ENCODE measurements at places on chromosomes 4 and X.

- DNase-seq = no peak
Measured at GRCh38 chr4:55993994-55994663, 45.4 kb downstream of the CEP135 start.

- no peak for DNase-seq
Measured at GRCh38 chr4:147078875-147079658, 133.4 kb upstream of the TTC29 start.

DNA sequence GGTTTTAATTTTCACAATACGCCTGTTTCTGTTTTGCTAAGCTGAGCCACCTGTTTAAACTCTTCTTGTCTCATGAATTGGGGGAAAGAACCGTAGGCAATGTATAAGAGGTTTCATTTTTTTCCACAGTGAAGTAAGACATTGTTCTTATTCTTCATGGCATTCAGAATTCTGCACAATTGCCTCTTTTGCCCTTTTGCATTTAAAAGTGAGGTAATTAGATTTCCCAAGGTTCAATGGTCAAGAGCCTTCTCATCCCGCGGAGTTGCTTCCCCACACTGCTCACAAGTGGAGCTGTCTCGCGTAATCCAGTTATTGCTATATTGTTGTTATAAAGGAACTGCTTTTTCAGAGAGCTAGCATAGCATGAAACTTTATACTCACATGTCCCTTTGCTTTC is 90.9 kb upstream of the SPRY1 start:
- DNase-seq = no peak

DNA sequence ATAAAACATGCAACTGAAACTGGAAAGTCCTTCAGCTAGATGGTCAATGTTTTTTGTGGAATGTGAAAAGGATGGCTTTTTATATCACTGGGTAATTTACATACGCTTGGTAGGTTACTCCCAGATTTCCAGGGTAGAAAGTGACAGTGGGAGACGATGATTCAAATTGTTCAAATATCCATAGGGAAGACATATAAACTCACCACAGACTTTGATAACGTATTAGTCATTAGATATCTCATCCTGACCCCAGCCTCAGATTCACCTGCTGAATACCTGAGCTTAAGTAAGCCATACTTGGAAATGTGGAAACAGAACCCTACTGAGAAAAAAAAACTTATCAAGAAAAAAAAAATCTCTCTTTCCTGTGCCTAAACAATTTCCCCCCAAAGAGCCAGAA is 169.4 kb downstream of the ZNF674 start:
- no peak for DNase-seq

DNA sequence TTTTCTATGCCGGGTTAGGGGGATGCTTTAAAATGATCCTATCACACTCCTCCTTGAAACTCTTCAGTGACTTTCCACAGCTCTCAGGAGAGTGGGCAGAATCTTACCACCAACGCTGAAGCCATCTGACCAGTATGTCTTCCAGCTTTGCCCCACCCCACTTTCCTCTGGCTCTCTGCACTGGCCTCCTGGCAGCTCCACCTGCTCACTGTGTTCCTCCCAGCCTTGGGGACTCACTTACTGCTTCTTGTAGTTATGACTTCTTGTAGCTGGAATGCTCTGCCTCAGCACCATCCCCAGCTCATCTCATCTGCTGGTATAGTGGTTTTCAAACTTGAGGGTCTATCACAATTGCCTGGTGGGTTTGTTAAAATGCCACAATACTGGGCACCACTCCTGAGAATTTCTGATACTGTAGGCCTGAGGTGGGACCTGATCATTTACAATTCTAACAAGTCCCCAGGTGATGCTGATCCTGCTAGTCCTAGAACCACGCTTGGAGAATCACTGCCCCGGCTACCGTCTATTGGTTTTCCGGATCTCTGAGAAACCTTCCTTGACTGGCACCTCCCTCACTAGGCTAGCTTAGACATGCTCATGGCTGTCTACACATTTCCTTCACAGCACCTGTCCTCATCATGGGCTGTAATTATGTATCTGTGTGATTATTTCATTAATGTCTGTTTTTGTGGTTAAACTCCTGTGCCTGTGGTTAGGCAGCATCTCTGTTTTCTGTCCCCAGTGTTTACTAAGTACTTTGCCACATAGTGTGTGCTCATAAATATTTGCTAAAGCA is 152.2 kb downstream of the MGST2 start:
- DNase-seq = no peak

DNA sequence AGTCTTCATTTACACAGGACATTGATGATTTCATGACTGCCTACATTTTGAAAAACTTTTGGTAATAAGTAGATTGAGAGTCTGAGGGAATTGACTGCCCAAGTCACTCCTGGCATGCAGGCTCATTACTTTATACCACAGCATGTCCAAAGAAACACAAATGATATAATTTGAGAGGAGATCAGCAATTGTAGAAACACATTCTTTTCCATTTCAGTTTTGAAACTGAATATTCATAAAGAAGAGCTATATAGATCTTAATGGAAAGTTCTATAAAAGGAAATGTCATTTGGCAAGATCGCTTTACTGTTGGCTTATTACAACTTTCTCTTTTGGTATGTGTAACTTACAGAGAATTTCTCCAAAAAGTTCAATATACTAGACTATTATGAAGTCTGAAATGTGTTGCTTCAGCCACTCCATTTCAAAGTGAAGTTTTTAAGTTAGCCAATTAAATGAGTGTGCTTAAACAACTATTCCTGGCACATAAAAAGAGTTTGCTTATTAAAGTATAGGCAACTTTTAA is 158.0 kb downstream of the ARAP2 start:
- DNase-seq = no peak

- no peak for DNase-seq
Measured at GRCh38 chrX:29148511-29148910, 561.3 kb downstream of the IL1RAPL1 start.

- DNase-seq = no peak
Measured at GRCh38 chrX:4263030-4263803, 549.8 kb upstream of the PRKX start.

- no peak for DNase-seq
Measured at GRCh38 chrX:95383778-95384177, 1300.9 kb upstream of the DIAPH2 start.

GRCh38 chrX:96989830-96990571 is 106.3 kb downstream of the RPA4 start:
- DNase-seq = no peak

DNA sequence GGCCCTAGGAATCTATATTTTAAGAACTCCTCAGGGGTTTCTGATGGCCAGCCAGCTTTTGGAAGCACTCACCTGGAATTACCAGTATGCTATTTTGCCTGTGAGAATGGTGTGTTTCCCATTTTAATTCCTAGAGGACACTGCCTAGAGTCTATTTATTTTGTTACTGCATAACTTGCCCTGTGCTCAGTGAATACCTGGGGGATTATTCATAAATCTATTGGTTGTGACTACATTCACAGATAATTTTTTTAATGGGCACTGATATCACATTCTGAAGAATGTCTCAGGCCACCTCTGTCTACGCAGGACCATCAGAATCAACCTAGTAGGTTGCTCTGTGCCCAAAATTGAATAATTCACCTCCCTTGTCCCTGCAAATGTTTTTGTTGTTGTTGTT is 6.7 kb downstream of the ARL13A start:
- DNase-seq = no peak

DNA sequence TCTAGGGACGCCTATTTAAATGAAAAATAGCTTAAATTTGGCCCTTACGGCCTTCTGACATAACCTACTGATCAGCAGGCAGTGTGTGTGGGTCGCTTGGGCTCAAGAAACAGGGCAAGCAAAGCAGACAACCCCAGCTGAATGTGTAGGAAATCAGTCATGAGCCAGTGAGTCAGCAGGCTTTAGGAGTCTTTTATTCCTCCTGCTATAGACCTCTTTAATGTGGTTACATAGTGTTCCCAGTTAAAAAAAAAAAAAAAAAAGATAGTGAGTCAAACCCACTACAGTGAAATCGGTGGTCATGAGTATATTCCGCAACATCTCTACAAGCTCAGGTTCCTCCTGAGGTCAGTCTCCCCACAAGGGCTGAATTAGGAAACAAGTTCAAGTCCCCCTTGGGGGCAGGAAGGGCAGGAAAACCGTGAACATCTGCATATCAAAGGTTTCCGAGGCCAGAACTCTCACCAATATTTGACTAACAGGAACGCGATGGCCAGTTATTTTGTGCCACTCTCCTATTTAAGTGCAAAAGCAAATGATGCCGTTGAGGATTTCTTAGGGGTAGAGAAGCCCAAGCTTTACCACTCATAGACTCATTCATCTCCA is 32.7 kb downstream of the ACSL1 start:
- DNase-seq = peak; percentile 78

DNA sequence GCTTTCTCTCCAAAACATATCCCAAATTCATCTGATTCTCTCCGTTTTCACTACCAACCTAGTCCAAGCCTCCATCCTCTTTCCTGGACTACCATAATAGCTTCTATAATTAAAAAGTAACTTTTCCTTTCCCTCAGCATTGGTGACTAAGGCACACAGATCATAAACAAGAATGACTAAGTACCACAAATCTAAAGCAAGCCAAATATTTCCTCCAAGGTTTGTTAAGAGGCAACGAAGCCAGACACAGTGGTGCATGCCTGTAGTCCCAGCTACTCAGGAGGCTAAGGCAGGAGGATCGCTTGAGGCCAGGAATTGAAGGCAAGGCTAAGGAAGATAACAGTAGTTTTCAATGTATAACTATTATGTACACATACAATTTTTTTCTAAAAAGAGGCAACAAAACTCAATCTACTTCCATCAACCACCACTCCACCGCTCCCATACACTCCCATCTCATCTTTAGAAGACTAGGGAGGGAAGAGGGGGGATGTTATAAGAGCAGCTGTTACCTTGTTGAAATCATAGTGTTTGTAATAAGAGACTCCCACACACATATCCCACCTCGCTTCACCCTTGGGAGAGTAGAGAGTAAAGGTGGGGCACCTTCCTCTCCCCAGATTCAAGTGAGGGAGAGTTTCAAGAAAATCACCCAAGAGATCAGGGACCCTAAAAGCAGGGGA is 4.2 kb upstream of the JCHAIN start:
- DNase-seq = no peak

DNA sequence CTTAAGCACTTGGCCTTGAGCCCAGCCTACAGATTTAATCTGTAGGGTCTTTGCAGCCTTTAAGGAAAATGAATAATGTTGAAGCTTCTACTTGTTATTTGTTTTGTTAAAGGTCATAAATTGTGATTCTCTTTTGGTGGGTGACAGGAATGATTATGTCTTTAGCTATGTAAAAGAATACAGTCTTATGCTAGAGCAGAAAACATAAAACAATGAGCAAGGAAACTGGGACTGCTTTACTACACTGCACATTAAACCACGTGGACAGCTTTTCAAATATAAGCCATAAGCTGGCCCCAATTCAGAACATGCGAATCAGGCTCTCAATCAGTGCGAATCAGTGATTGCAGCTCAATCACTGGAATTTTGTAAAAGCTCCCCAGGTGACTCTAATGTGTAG is 40.9 kb upstream of the TBC1D19 start:
- no peak for DNase-seq

DNA sequence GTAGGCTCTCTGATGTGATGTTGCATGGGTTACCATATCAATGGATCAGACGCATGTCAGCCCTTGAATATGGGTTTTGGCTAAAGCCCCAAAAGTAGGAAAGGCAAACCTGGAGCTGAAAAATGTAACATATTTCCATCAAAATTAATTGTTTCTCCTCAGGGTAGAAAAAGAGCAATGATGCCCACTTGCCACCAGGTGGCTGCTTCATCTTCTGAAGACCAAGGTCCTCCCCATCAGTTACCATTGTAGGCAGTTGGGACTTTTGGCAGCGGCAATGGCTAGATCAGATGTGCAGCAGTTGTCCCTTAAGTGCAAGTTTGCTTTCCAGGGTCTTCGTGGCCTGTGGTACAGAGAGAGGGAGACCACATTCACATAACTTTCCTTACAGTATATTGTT is 118.2 kb downstream of the NAF1 start:
- DNase-seq = no peak

GRCh38 chr4:161680146-161680545 is 483.7 kb downstream of the FSTL5 start:
- no peak for DNase-seq

DNA sequence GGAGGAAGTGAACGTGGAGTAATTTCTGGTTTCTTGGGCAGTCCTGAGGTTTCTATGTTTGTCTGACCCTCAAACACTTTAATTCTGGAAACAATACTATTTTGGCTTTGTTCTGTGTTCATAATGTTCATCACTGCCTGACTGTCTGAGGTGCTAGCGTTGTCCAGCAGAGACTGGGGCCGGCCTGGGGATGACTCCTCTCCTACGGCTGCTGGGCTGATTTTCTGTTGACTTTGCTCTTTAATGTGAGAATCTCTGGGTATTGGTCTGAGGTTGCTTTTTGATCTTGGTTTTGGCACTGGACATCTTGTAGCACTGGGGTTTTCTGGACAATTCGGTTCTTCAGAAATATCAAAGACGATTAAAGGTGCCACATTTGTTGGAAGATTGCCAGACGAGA is 75.8 kb downstream of the RPS3A start:
- no peak for DNase-seq

Measured in NCI-H226 (cell line).